ENCODE measurements at places on chromosomes 2 and 18. TPM values are rescaled to one million over a fixed set of nuclear protein-coding genes. Genes with fewer than 3 reads are reported as not detected.

DNA sequence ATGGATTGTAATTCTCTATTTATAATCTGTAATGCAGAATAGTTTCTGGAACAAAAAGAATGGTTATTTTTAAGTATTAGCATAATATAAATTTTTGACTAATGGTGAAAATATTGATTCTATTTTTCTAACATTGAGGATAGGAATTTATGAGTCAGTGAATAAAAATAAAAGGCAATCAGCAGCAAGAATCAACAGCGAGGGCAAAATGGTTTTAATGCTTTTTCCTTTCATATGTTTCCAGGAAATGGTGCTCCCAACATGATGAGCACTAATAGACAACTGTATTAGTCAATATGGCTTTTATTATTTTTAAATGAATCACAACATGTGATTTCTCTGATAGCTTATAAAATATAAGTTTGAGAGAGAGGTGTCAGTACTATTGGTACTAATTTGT lies 90.7 kb upstream of the TFPI start:
- no peak for DNase-seq

GRCh38 chr18:72752220-72752619 lies 115.6 kb downstream of the NETO1 start:
- no peak for DNase-seq

GRCh38 chr2:22822835-22823234 lies 562.1 kb upstream of the KLHL29 start:
- no peak for DNase-seq

The MTX2 gene
- 36.8 TPM for polyA plus RNA-seq

DNA sequence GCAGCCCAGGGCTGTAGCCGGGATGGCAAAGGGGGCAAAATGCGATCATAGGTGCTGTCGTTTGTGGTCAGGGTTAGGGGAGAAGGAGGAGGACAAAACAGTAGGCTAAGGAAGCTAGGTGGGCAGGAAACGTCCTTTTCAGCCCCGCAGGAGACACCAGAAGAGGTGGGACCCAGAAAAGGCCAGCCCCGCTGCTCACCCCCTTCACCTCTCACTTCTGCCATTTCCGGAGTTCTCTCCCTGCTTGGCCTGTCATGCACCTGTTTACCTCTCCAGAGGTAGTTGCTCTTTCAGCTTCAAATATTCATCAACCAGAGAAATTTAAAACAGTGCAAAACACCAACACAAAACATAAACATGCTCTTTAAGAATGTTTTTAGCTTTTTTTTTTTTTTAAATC lies 849 bp downstream of the AQP4 start:
- no peak for DNase-seq

GRCh38 chr2:212535996-212536816 lies 2.4 kb downstream of the ERBB4 start:
- DNase-seq, result peak; percentile 2

DNA sequence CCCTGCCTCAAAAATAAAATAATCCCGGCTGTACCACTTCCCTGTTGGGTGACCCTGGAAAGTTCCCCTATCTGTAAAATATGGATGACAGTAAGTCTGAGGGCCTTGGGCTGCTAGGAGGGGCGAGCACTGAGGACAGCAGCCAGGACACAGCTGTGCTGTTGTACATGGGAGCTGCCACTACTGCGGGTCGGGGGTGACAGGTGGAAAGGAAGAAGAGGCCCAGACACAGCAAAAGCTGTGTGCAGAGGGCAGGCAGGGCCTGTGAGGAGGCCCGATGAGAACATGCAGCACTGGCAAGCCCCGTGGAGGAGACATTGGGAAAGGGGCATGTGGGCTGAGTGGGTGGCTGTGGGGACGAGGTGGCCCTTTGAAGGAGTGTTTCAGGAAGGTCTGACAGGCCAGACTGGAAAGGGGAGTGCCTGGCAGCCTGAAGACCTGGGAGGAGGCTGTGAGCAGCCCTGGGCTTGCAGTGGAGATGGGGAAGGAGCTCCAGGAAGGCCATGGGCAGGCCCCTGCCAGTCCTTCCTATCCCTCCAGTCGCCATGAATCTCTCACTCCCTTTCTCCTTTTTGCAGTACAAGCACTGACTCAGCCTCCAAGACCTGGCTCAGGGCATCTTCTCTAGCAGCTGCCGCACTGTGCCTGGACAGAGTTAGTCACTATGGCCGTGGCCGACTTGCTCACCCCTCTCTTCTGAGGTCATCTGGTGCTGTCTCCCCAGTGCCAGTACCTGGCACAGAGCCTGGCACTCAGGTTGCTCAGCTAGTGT lies 28.9 kb upstream of the SEMA4C start:
- no peak for DNase-seq

DNA sequence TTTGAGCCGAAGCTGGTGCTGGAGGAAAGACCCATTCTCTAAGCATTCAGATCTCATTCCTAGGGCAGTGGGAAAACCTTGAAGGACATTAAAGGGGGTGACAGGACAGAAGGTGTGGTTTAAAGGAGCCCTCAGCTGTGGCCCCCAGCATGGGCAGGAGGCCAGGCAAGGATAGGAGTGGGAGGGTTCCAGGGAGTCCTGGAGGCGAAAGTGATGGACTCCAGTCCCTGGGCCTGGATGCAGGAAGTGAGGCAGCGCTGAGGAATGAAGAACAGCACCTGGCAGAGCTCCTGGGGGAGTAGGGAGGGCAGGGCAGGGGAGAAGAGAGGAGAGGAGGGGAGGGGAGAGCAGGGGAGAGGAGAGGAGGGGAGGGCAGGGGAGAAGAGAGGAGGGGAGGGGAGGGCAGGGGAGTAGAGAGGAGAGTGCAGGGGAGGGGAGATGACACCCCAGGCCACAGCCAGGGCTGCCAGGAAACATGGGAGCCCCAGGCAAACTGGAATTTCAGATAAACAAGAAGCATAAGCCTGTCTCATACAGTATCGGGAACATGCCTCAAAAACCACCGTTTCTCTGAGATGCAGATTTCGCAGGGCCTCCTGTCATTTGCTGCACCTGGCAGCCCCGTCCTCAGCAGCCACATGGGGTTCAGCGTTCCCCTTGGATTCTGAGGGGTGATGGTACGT lies 5.7 kb downstream of the RAMP1 start:
- DNase-seq, result peak; percentile 49

The SLC16A14 gene
- 8.1 TPM for polyA plus RNA-seq

The ATP5F1A gene
- 409 TPM for polyA plus RNA-seq

DNA sequence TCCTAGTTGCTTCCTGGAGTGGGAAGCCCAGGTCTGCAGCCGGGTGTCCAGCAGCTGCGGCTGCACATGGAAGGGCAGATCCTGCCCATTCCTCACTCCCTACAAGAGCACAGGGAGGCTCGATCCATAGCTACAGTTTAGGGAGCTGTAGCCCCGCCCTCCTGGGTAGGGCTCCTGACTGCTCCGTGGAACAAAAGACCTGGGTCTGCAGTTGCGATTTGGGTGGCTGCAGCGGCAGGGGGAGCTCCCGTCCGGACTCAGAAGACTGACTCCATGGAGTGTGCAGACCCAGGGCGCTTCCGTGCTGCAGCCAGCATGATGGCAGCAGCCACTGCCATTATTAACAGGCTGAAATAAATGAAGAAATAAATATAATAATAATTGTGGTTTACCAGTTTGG lies 157.3 kb downstream of the CTNNA2 start:
- no peak for DNase-seq

GRCh38 chr2:85831735-85832134 lies 57.1 kb downstream of the ST3GAL5 start:
- DNase-seq, result no peak

DNA sequence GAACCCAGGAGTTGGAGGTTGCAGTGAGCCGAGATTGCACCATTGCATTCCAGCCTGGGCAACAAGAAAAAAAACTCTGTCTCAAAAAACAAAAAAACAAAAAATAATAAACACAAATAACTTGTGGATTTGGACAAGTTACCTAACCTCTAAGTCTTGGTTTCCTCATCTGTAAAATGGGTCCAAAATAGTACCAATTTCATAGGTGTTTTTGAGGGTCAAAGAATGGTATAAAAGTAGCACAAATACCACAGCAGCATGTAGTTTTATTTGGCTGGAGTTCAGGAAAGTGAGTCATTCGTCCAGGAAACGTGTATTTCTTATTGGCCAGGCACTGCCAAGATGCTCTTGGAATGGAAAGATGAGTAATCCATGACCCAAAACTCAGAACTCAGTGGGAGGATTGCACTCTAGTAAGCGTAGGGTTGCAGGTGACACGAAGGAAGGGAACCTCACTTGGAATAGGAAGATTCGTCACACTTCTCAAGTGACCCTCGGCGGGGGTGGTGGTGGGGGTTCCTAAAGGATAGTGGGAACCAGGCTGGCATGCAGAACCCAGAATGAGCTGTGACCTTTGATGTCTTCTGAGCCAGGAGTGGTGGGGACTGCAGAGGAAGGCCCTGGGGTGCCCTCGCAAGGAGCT lies 24.4 kb downstream of the GRHL1 start:
- no peak for DNase-seq

GRCh38 chr2:202337151-202337550 lies 39.0 kb upstream of the BMPR2 start:
- DNase-seq, result no peak

- no peak for DNase-seq
These were observed 31.8 kb downstream of the ATP9B start for GRCh38 chr18:79100944-79101343.

DNA sequence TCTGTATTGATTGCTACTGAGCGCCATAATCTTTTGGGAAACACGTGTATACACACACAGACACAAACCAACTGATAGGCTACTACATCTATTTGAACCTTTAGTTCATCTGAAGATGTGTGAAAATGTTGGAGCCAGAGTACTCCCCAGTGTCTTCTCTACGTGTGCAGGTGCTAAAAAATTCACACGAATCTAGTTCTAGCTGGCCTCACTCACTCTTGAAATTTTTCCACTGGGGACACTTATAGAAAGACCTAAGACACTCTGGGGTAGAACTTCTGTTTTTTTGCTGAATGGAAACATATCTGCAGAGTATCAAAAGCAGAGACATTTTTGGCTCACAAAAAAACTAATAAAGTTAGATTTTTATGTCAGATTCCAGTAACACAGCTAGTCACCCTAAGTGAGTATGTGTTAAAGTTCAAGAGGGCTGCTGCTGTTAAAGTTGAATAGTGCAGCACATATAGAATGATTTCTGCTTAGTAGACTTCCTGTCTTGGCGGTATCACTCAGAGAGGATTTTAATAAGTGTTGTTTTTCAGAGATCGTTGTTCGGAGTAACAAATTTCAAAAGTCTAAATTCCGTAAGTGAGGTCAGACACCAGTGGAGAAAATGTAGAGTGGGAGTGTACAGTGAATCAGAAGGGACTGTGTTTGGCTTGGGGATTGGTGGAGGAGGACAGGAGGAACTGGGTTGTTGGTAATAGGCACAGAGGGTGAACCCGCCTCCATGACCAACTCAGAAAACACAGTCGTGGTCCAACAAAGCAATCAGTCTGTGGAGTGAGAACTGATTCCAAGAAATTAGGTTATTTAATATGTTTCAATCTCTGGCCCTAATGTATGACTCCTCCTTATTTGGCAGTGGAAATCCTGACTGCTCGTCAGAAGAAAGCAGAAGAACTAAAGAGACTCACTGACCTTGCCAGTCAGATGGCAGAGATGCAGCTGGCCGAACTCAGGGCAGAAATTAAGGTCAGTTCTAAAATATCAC lies 43.1 kb downstream of the KCTD18 start:
- peak; percentile 53 for DNase-seq

The NIF3L1 gene
- polyA plus RNA-seq, result 22.4 TPM

Measured in ovary (tissue), 10 donors.